NCI-H748 treated with DMSO at 0.1 percent for 48 hours (cell line): ENCODE measurements at places on chromosomes 7 and 10.
A peak's percentile ranks its signal among the peaks of the same experiment; 100 is the strongest.

DNA sequence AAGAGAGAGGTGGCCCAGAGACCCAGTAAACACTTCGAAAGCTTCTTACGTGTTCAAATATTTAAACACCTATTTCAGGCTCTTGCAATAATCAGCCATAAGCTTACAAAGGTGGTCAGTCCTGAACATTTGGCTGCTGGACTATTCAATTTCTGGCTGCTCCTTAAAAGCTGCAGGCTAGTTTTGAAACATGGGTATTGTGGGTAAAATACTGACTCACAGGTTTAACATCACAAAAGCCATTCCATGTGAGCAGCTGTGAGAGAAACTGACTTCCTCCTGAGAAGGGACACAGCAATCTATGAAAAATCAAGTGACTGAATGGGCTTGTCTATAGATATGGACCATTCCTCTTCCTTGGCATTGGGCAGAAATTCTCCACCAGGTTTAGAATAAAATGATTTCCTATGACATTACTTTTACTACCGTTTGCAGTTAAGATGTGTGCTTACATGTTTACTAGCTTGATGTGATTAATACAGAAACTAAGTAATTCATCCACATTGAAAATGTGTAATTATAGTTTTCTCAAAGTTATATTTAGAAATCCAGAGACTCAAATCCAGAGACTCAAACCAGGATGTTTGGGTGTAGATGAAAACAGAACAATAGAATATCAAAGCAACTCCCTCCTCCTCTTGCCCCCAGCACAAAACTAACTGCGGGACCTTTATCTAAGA is 252.3 kb downstream of the GATA3 start:
- no peak for DNase-seq

- no peak for DNase-seq
These were observed 7.9 kb upstream of the RAPGEF5 start for GRCh38 chr7:22364900-22365299.

GRCh38 chr7:157472311-157473050 is 135.7 kb downstream of the DNAJB6 start:
- no peak for DNase-seq

DNA sequence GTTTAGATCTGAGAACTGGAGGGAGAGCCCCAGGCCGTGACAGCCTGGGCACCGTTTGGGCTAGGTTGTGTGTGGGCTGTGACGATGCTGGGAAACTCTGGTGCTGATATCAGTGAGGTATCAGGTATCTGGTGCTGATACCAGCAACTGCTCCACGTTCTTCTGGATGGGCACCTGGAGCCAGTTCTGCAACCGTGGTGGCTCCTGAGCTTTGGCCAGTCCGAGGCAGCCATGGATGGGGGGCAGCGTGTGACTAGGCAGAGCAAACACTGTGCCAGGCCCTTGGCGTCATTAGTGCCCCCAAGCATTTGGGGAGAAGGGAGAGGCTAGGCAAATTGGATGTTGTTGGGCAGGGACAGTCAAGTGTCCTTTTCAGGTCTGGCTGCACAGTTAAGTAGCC is 57.9 kb downstream of the ZNF467 start:
- DNase-seq: no peak

DNA sequence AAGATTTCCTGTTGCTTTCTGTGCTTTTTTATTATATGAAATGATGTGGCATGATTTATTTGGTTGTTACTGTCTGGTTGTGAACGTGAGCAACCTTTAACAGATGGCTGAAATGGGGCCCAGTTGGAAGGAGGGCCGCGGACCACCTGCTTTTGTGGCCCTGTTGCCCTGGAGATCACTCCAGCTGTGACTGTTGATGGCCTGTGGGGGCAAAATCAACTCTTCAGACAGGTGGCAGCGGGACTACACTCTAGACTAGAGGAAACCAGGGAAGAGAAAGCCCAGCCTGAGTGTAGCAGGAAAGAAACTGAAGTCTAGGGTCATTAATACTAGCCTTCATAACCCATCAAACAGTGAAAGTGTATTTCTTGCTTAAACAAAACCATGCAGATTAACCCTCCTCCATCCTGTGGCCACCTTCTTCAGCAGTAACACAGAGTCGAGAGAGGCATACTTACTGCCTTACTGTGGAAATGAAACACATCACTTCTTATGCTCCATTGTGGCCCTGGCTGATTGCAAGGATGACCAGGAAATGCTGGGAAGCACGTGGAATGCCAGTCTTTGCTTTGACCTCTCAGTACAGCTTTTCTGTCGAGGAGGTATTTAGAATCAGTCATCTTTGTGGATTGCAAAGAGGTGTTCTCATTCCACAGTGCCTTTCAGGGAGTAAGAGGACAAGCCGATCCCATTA is 80.5 kb downstream of the CCNY start:
- peak; percentile 82 for DNase-seq

DNA sequence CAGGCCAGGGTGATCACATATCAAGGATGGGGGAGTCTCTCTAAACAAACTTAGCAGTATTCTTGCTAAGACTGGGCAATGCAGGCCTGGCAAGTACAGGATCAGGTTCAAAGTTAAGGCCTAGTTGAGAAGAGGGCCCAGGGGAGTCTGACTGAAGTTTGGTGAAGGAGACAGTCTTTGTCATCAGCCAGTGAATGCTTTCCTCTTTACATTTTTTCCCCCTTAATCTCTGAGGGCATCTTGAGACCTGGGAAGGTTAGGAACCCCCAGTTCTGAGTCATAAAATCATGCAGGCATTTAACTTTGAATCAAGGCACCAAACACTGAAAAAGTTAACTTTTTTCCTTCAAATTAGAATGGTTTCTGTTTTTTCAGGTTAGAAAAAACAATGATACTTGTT is 311.5 kb downstream of the REEP3 start:
- DNase-seq: no peak

DNA sequence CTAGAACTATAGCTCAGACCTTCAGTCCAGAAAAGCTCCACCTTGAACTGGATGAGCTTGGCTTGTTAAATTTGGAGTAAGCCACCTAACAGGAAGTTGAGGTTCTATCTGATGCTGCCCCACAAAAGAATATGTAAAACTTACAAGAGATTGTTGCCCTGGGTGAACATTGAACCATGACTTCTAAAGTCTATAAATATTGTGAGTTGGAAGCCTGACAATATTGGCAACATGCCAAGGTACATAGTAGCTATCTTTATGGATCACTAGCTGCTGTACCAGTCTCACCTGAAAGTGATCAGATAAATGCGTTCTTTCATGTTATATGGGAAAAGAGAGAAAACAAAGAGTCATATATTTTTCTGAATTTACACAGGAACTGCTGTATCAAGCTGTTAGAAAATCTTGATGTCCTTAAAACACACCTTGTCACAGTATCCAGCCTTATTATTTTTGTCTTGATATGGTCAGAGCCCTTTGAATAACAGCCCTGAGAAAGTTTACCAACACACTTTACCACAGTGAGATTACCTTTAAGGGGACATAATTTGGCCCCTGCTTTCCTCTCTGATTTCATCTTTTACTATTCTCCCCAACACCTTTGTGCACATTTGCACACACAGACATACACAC is 92.0 kb downstream of the LSMEM1 start:
- DNase-seq: peak; percentile 66

DNA sequence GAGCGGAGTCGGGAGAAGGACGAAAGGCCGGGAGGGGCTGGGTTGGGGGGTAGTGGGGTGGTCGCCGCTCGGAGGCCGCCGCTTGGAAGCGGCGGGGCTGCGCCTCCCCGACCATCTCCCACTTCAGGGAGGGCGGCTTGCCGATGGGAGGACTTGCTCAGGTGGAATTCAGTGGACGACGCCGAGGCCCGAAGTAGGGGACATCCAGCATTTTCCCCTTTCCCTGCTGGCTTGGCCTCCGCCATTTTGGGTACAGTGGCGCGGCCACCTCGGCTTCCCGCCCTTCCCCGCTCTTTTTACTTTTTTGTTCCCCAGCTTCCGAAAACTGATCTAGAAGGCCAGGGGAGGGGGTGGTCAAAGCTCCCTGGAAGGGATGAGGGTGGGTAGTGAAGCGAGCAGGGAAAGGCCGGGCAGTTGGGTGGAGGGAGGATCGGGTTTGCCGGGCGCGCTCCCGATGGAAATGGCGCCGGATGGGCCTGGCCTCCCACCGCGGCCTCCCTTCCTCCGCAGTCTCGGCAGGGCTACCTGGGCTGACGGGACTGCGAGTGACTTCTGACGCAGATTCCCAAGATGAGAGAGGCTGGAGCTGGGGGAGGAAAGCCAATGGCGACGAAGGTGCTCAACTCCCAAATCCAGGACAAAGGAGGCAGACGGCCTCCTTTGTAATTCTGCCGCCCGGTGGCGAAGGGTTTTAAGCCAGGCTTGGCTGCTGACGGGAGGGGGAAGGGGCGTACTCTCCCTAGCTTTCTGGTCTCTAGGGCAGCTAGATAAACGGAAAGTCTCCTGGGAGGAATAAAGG is at the start of gene PBLD:
PBLD (minus strand) TSS at position 670 of the 799 bp plus-strand sequence. CDS start 26,084 bp downstream, outside the sequence.
- peak; percentile 38 for DNase-seq

DNA sequence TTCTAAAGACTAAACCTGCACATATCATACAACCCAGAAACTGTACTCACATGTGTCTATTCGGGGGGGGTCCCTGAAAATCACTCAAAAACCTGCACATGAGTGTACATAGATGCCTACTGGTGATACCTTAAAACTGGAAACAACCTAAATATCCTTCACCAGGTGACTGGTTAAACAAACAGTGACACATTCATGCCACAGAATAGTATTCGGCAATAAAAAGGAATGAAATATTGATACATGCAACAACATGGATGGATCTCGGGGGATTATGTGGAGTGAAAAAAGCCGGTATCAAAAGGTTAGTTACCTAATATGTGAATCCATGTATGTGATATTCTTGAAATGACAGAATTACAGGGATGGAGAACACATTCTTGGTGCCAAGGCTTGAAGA is 32.1 kb upstream of the EGFR start:
- no peak for DNase-seq

DNA sequence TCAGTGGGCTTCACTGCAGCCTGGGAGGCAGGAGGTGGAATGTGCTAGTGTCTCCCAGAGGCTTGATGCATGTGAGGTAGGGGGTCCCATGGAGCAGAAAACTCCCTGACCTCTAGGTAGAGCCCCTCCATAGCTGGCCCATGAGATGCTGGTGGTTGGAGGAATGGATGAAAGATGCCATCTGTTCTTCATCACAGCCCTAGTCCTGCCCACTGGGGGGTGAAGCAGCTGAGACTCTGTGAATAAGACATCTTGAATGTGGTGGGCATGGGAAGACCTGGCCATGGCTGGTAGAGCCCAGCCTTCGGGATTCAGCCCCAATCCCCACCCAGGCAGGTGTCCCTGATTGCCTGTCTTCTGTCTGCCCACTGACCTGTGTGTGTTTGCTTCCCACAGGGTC is 92.5 kb downstream of the COL13A1 start:
- peak; percentile 21 for DNase-seq

DNA sequence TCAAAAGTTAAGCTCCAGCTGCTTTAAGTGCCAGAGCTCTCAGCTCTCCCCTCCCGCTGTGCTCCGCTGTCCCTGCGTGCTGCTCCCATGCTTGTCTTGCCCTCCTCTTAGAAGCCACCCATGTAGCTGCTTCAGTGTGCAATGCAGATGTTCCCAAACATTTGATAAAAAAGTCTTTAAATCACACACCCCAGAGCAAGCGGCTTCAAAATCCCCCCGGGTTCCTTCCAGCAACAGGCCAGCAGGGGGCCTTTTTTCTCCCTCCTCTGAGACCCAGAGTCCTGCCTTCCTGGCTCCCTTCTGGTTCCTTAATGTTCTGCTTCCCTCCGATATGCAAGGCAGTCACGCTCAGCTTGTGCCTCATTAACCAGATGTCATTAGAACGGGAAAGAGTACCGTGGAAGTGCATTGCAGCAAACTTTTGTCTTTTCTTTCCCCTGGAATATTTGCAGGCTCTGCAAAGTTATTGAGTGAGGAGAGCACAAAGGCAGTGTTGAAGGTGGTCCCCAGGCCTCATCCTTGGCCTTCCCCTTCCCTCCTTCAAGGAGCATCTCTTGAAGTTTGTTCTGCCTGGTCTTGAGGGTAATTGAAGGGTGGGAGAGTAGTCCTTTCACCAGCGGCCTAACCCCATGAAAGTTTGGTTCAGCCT is 25.5 kb downstream of the LDB3 start:
- no peak for DNase-seq

GRCh38 chr7:66921918-66922486 is 977 bp downstream of the TMEM248 start:
- no peak for DNase-seq

- no peak for DNase-seq
These were observed 33.2 kb downstream of the WBP1L start for GRCh38 chr10:102776779-102777456.

DNA sequence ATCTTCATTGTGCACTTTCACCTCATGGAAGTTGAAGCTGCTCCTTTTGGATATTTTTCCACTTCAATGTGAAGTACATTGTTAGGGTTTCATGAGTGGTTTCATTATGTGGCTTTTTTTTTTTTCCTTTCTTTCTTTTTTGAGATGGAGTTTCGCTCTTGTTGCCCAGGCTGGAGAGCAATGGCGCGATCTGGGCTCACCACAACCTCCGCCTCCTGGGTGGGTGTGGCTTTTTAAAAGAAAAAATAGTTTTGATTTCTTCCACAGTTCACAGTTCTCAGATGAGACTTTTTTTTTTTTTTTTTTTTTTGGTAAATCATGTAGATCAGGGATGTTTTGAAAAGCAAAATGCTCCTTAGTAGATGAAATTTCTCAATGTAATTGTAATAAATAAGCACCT is 652.3 kb upstream of the ANKRD30A start:
- no peak for DNase-seq

GRCh38 chr10:114389426-114389825 is 14.9 kb downstream of the AFAP1L2 start:
- no peak for DNase-seq

- DNase-seq: no peak
These were observed 237.6 kb downstream of the DIP2C start for GRCh38 chr10:451856-452255.

DNA sequence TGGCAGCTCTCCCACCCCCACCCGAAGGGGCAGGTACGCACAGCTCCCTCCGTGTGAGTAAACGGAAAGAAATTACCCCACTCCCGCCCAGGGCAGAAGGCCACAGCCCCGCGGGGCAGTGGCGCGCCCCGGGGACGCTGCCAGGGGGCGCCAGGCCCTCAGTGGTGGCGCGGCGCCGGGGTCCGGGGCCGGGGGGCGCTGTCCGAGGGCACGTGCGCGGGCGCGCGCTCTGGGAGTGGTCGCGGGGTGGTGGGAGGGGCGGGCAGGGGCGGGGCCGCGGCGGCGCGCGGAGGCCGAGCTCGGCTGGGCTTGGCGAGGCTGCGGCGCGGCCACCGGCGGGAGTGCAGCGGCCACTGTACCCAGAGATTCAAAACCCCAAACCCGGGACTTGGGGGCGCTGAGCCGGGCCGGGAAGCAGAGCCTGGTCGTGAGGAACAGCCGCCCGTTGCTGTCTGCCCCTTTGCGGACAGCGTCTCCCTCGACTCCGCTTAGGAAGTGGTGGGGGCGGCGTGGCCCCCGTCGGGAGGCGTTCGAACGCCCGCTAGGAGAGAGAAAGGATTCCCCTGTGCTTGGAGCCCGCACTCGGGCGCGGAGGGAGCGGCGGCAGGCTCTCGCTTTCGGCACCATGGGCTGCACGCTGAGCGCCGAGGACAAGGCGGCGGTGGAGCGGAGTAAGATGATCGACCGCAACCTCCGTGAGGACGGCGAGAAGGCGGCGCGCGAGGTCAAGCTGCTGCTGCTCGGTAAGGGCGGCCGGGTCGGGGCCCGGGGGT is at the start of gene GNAI1:
GNAI1 (plus strand) TSS at position 296 of the 773 bp plus-strand sequence; CDS start at position 626, 330 bp downstream.
- peak; percentile 50 for DNase-seq

GRCh38 chr7:116511552-116512519 is 12.3 kb downstream of the CAV2 start:
- DNase-seq: peak; percentile 19
